ENCODE measurements at places on chromosomes 1 and 21. TPM values are rescaled to one million over a fixed set of nuclear protein-coding genes. Genes with fewer than 3 reads are reported as not detected.

DNASE2B gene
- 0.24 TPM for total RNA-seq

ALX3 gene
- total RNA-seq, result not detected

GBP4 gene
- total RNA-seq, result 10.7 TPM

CFAP74 gene
- total RNA-seq, result 3.8 TPM

RORC gene
- total RNA-seq, result 8.9 TPM

NBPF14 gene
- total RNA-seq, result 20.1 TPM
